Activated T-cell treated with anti-CD3 and anti-CD28 coated beads for 24 hours (primary cell): ENCODE measurements at places on chromosomes 13 and 19.

GRCh38 chr13:113045251-113046127 lies 60.1 kb upstream of the F7 start:
- no peak for DNase-seq

DNA sequence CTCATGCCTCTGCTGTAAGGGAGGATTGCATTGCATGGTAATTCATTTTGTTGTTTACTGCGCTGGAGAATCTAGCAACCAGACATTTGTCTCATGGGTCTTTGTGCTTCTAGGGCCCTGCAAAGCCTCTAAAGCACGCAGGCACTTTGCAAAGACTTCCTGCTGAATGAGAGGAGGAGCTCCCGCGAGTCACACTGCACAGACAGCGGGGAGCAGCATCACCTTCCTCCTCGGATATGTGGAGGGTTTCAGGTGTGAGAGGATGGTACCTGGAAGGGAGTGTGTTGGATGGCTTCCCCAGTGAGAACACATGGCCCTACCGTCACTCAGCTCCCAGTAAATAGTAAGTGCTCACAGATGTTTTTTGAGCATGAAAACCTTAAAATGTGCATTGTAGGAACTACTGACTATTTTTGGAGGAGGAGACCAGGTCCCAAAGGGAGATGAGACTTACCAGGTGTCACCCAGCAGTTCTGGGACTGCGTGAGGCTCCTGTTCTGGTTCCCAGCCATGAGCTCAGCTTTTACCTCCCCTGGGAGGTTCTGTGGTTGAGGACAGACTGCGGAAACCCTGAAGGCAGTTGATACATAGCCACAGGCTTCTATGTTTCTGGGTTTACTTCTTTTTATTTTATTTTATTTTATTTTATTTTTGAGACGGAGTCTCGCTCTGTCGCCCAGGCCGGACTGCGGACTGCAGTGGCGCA lies 278.0 kb downstream of the FGF9 start:
- no peak for DNase-seq

- DNase-seq, result no peak
These were observed 1189.9 kb downstream of the UQCRFS1 start for GRCh38 chr19:28023064-28023463.

DNA sequence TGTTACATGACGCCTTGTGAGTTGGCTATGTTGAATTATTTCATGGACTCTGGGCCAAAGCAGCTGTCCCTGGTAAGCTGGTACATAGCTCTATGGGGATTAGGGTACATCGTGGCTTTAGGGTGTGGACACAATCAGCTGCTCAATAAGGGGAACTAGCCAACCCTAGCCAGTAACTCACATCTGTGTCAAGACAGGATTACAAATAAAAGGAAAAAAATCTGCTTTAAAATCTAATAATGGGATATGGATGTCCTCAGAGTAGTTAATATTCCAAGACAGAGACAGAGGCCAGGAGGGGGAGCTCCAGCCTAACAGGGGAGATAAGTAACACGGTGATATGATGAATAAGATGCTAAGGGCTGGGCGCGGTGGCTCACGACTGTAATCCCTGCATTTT lies 21.1 kb upstream of the ZNF766 start:
- DNase-seq, result peak; percentile 43
